ENCODE measurements at places on chromosomes 13 and 19. TPM values are rescaled to one million over a fixed set of nuclear protein-coding genes. Genes with fewer than 3 reads are reported as not detected.

Gene ZNF440
- 8.7 TPM for total RNA-seq

Gene TUBB4A
- total RNA-seq = 2.7 TPM

Gene MRPS12
- 52.7 TPM for total RNA-seq

Gene LIPE
- 25.5 TPM for total RNA-seq

Gene APOC1
- 1.6 TPM for total RNA-seq

Gene ZNF560
- not detected for total RNA-seq

Gene KIR2DL4
- not detected for total RNA-seq

All from activated T-helper 17 cell treated with anti-CD3 and anti-CD28 coated beads, Interleukin-2, amount 50 U/mL, for 72 hours (primary cell).